NCI-H446 treated with DMSO at 0.1 percent for 48 hours (cell line): ENCODE measurements at places on chromosomes 1 and 21.

DNA sequence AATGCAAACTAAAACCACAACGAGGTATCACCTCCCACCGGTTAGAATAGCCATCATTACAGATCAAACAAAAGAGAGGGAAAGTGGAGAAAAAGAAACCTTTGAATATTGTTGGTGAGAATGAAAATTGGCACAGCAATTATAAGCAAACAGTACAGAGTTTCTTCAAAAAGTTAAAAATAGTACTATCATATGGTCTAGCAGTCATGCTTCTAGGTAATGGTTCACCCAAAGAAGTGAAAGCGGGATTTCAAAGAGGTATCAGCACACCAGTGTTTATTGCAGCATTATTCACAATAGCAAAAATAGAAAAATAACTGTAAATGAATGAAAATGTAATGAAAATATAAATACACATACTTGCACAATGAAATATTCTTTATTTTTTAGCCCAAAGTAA lies 8.2 kb downstream of the OR2T10 start:
- DNase-seq: no peak

- DNase-seq: no peak
These were observed 15.9 kb upstream of the CAP1 start for GRCh38 chr1:40024671-40025070.

- no peak for DNase-seq
These were observed 39.9 kb downstream of the STUM start for GRCh38 chr1:226588484-226588883.

GRCh38 chr1:95854457-95854856 lies 620.4 kb downstream of the RWDD3 start:
- no peak for DNase-seq

- DNase-seq: no peak
These were observed 533.7 kb upstream of the PKN2 start for GRCh38 chr1:88150330-88150729.

DNA sequence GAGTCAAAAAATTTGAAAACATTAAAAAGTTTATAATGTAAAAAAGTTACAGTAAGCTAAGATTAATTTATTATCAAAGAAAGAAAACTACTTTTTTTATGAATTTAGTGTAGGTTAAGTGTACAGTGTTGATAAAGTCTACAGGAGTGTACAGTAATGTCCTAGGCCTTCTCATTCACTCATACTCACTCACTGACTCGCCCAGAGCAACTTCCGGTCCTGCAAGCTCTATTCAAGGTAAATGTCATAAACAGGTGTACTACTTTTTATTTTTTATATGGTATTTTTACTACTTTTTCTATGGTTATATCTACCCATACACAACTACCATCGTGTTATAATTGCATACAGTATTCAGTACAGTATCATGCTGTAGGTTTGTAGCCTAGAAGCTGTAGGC lies 49.6 kb downstream of the TBX19 start:
- no peak for DNase-seq

- DNase-seq: no peak
These were observed 32.1 kb downstream of the GRHL3 start for GRCh38 chr1:24351247-24351646.

GRCh38 chr1:183896466-183897048 lies 91.6 kb downstream of the RGL1 start:
- no peak for DNase-seq

DNA sequence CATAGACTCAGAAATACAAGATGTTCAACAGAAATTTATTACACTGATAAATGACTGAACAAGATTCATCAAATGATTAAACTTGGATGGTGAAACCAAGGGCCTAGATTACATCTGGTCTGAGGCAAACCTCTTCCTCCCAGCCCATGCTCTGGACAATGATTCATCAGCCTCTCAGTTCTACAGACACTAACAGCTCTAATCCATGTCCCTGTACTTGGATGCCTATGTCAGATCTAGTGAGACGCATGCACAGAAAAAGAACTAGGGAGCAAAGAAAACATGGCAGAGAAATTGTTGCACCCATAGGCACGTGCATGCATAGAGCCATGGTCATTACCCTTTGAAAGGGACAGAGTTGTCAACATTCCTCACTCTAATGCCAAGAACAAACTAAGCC lies 250.1 kb downstream of the KCNH1 start:
- no peak for DNase-seq

- no peak for DNase-seq
These were observed 105.8 kb downstream of the SIK1 start for GRCh38 chr21:43321111-43321510.

GRCh38 chr1:50060279-50060678 lies 36.5 kb upstream of the AGBL4 start:
- no peak for DNase-seq

- no peak for DNase-seq
These were observed 4.4 kb upstream of the C4BPB start for GRCh38 chr1:207084232-207084631.
